Renal cortex interstitium (tissue), 15 donors: ENCODE measurements at places on chromosomes 16 and 17. TPM values are rescaled to one million over a fixed set of nuclear protein-coding genes. Genes with fewer than 3 reads are reported as not detected.

FBXL16 gene
- 2.7 TPM for polyA plus RNA-seq

SYNGR3 gene
- polyA plus RNA-seq = 1.9 TPM

MFSD6L gene
- polyA plus RNA-seq = 3.3 TPM

HLF gene
- polyA plus RNA-seq = 3.0 TPM

MTHFSD gene
- 27.3 TPM for polyA plus RNA-seq

GPR179 gene
- 0.44 TPM for polyA plus RNA-seq

TTYH2 gene
- 18.6 TPM for polyA plus RNA-seq

CRHR1 gene
- not detected for polyA plus RNA-seq

KRTAP4-4 gene
- not detected for polyA plus RNA-seq

ITGAL gene
- polyA plus RNA-seq = 2.9 TPM

CDH5 gene
- 62.2 TPM for polyA plus RNA-seq

ZP2 gene
- 0.12 TPM for polyA plus RNA-seq

CACNA1G gene
- 8.3 TPM for polyA plus RNA-seq

CEP112 gene
- 13.8 TPM for polyA plus RNA-seq

TP53TG3B gene
- not detected for polyA plus RNA-seq

PPL gene
- 30.5 TPM for polyA plus RNA-seq

BRIP1 gene
- 12.4 TPM for polyA plus RNA-seq

NPIPB13 gene
- polyA plus RNA-seq = 12.3 TPM

ATP2C2 gene
- 0.52 TPM for polyA plus RNA-seq

PHKG2 gene
- polyA plus RNA-seq = 39.2 TPM

DOC2B gene
- polyA plus RNA-seq = 84.3 TPM

MC1R gene
- polyA plus RNA-seq = 3.5 TPM

HASPIN gene
- polyA plus RNA-seq = 2.7 TPM

HSPB9 gene
- 0.12 TPM for polyA plus RNA-seq

SHISA9 gene
- 3.6 TPM for polyA plus RNA-seq

PHKB gene
- polyA plus RNA-seq = 88.5 TPM

UTS2R gene
- not detected for polyA plus RNA-seq

PRAC1 gene
- not detected for polyA plus RNA-seq

FTSJ3 gene
- 62.6 TPM for polyA plus RNA-seq

COQ9 gene
- 96.0 TPM for polyA plus RNA-seq

ANKRD40CL gene
- 0.24 TPM for polyA plus RNA-seq

CLDN7 gene
- 41.1 TPM for polyA plus RNA-seq

MGAT5B gene
- 1.6 TPM for polyA plus RNA-seq

MYO18A gene
- 44.4 TPM for polyA plus RNA-seq

OXLD1 gene
- polyA plus RNA-seq = 12.5 TPM

WSCD1 gene
- polyA plus RNA-seq = 16.0 TPM

SMIM5 gene
- 13.3 TPM for polyA plus RNA-seq

CCL7 gene
- polyA plus RNA-seq = not detected

MILR1 gene
- polyA plus RNA-seq = 3.0 TPM

ZPBP2 gene
- not detected for polyA plus RNA-seq

TRIM25 gene
- polyA plus RNA-seq = 32.9 TPM
